ENCODE measurements at places on chromosomes 16 and 17.

DNA sequence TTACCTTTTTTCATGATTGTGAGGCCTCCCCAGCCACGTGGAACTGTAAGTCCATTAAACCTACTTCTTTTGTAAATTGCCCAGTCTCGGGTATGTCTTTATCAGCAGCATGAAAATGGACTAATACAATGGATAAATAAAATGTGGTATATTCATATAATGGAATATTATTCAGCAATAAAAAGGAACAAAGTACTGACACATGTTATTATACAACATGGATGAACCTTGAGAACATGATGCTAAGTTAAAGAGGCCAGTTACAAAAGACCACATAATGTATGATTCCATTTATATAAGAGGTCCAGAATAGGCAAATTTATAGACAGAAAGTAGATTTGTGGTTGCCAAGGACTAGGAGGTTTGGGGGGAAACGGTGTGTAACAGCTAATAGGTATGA is 5.3 kb downstream of the ERN1 start:
- DNase-seq, result no peak

DNA sequence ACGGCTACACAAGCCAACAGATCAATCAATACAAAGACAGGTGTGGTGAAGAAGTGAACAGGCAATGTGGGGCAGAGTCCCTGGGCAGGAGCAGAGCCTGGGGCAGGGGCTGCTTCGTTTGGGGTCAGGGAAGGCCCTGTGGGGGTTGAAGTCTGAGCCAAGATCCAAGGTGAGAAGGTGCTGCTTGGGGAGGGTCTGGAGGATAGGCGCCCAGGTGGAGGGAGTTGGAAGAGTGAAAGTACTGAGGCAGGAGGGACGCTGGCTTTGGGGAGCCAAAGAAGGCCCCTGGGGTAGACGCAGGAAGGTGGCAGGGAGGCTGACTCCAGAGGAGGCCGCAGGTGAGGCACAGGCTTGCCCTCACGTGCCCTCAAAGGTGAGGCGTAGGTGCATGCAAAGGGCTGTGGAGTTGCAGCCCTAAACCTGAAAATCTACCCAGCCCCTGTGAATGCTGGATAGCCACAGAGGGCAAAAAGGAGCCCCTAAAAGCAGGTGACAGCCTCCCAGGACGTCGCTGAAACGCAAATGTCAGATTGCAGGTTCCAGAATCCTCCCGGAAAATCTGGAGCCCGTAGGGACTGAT is 33.3 kb downstream of the WFDC1 start:
- DNase-seq, result no peak

- no peak for DNase-seq
Measured at GRCh38 chr16:78597809-78598570, 498.5 kb downstream of the WWOX start.

GRCh38 chr16:54424043-54424451 is 137.5 kb upstream of the IRX3 start:
- DNase-seq, result no peak

DNA sequence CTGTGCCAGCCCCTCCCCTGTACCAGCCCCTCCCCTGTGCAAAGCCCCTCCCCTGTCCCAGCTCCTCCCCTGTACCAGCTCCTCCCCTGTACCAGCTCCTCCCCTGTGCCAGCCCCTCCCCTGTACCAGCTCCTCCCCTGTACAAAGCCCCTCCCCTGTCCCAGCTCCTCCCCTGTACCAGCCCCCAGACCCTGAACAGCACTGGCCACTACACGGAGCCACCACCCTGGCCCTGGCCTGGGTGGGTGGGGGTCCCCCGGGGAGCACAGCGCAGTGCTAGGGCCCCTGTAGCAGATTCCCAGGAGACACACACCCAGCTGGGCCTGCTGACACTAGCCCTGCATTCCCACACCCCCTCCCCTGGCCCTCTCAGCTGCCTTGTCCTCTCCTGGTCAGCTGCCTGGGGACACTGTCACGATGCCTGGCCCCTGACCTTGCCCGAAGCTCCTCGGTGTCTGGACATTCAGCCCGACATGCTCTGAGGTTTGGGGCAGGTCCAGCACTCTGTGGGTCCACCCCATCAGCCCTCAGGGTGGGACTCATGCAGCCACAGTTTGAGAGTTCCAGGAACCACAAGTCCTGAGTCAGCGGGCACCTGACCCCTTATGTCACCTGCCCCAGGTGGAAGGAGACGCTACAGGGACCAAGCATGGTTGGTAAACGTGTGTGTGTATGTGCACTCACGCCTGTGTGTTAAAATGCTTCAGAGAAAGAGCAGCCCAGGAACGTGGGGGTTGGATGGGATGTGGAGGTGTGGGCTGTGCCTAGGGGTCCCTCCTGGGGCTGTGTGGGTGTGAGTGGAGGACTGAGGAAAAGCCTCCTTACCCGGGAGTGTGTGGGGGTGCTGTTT is 114.2 kb downstream of the METRNL start:
- DNase-seq, result peak; percentile 47

DNA sequence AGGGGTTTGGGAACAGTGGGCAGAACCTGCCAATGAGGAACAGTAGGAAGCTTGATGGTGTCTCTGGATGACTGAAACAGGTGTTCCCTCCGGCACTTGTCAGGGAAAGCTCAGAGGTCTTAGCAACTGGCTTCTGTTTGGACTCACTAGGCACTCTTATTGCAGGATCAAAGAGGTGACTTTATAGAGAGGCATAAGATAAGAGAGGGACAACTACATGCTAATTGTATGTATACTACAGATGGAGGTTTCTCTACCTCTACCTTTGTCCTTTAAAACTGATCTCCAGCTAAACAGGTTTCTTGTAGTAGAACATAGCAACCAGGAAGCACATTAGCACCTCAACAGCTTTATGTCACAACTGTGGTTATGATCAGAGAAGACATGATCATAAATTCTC is 7.6 kb downstream of the CNTD1 start:
- DNase-seq, result no peak

DNA sequence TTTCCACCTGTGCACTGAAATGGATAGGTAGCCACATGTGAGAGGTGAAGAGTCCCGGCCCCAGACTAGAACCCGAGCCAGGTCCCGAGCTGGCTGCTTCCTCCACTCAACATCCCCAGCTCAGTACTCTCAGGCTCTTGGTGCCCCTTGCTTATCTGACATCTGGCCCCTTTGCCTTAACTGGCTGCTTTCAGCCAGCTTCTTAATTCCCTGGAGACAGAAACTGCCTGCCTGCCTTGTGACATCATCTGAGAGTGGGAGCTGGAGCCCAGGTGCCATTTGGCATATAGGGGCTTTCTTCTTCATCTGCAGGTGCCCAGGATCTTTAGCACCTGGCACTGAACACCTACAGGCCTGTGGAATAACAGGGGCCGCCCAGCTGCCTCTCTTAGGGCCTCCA is 8.9 kb downstream of the CHAD start:
- no peak for DNase-seq

DNA sequence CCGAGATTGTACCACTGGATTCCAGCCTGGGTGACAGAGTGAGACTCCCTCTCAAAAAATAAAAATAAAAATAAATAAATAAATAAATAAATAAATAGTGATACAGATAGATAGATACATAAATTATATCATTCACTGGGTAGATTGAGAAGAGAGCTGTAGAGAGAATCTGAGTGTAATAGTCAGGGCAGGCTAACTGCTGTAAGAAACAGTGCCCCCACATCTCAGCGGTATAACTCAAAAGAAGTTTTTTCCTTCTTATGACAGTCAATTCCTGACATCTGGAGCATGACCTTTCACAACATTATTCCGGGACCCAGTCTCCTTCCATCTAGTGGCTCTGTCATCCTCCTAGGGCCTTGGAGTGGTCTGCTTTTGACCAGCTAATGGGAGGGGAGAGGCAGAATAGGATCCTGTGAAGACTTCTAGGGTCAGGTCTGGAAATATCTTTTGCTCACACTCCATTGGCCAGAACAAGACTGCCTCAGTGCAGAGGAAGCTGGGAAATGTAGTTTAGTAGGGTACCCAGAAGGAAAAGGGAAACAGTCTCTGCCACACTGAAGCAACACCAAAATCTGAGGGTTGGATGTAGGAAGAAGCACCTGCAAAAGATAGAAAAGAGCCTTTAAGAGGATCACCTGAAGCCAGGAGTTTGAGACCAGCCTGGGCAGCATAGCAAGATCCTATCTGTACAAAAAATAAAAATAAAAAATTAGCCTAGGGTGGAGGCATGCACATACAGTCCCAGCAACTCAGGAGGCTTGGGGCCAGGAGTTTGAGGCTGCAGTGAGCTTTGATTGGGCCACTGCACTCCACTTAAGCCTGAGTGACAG is 3.0 kb upstream of the QPRT start:
- no peak for DNase-seq

- no peak for DNase-seq
Measured at GRCh38 chr16:87060034-87060986, 256.9 kb downstream of the C16orf95 start.

DNA sequence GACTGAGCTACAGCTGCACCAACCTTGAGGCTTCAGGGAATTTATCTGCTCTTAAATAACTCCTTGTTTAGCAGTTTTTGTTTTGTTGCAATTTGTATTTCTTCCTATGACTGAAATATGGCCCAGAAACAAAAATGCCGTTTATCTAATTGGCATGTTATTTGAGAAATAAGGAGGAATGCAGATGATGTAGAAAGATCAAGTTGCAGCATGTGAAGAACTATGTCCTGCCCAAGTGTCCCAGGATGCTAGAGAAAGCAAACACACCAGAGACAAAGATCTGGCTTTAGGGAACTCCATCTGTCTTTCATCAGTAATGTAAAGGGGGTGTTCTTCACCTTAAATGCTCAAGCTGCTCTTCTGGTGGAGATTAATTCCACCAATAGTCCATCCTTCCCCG is 29.7 kb downstream of the USP31 start:
- DNase-seq, result no peak

- DNase-seq, result no peak
Measured at GRCh38 chr17:45986056-45986455, 13.0 kb upstream of the STH start.

DNA sequence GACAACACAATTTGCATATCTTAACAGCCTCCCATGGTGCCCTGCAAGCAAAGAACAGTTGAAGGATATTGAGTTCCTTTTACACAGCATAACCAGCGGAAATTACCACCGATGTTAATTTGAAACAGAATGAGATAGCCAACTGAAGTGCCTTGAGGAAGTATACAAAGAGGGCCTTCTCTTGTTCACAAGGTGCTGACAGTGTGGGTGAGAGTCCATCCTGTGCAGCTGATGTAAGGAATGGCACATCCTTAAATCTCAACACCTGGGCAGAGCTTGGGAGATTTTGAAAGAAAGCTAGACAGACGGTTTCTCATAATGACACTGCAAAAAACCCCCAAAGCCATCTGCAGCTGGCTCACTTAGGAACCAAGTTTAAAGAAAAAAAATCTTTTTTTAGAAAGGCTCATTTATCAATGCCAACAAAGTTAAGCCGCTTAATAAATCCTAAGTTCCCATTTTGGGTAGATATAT is 818.6 kb downstream of the KCNJ2 start:
- no peak for DNase-seq

GRCh38 chr16:18800293-18800692 is 1.1 kb downstream of the ARL6IP1 start:
- DNase-seq, result no peak

- no peak for DNase-seq
Measured at GRCh38 chr17:5234645-5235576, at the start of gene SCIMP. TSS of gene SCIMP (minus strand) at chr17:5234860. CDS start at chr17:5234755, 105 bp downstream.

GRCh38 chr16:31243734-31244670 is 15.8 kb upstream of the ITGAM start:
- DNase-seq, result no peak

DNA sequence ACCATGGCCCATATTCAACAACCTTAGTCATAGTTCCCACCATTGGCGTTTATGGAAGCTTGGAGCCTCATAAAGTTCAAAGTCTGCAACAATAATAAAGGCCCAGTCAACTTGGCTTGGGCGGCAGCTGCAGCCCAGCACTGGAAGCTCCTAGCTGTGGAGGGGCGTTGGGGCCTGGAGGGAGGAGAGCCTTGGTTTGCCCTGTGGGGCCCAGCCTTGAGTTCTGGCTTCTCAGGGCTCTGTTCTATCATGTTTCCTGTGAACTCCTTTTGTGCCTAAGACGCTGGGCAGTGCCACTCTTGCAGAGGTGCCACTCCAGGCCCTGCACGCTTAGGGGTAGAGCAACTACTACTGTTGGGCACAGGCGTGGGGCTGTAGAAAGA is 927 bp upstream of the ENGASE start:
- no peak for DNase-seq

DNA sequence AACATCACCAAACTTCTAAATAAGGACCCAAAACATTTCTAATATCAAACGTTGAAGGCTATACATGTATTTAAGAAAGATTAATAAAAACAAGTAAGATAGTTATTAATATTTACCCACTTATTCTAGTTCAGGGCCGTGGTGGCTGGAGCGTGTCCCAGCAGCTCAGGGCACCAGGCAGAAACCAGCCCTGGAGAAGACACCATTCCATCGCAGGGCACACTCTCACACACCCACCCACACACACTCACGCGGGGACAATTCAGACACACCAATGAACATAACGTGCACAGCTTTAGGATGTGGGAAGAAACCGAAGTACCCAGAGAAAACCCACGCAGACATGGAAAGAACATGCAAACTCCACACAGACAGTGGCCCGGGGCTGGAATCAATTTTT is 13.5 kb downstream of the C17orf67 start:
- DNase-seq, result no peak

DNA sequence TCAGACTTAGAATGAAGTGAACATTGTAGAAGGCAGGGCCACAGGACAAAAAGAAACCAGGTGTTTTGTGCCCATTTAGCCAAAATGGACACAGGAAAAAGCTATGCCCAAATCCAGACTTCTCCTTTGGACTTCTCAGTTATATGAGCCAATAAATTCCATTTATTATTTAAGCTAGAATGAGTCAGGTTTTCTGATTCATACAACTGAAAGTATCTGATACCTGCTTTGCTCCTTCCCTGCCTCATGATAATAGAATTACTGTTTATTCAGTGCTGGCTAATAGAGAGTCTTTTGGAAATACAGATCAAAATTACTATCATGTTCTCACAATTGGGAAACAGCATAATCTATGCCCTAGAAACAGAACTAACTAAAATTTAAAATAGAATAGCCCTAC is 8.7 kb upstream of the CPD start:
- DNase-seq, result no peak

DNA sequence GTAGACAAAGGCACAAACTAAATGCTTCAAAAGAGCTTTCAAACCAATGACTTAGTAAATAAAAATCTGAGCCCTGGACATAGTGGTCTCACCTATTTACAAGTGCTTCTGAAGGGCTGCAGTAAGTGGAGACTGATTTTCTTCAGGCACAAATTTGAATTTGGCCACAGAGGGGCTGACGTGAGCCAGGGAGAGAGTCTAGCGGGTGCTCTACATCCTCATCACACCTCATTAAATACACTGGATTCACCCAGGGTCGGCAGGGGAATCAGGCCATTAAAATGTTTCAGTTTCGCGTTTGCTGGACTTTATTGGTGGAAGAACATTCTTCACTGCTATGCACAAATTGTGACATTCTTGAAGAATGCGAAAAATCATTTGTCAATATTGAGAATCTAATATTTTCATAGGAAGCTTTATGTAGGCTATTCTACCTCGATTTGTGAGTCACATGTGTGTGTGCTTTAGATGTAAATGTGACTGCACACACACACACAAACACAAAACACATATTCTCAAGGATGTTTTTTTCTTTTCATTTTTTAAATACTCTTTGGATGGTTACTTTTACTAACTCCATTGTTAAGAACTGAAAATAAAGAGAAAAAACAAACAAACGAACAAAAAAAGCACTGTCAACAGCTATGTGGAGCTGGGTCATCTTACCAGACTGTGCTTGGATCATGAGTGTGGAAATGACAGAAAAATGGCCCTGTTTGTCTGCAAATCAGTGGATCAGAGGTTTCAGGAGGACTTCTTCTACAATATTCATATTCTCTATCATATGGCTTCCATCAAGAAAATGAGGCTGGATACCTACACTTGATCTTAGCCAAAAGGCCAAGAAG is 58.9 kb downstream of the CDH11 start:
- DNase-seq, result no peak
